ENCODE measurements at places on chromosomes 13 and 19.

GRCh38 chr19:5934774-5935472, 20.9 kb downstream of the CAPS start:
- peak; percentile 41 for DNase-seq

- DNase-seq = peak; percentile 84
These were observed at the start of gene RASA3 for GRCh38 chr13:114132419-114133121. Gene RASA3 (minus strand): TSS chr13:114132623. CDS start chr13:114132489, 134 bp downstream.

- no peak for DNase-seq
These were observed 40.1 kb downstream of the HSPH1 start for GRCh38 chr13:31121379-31122140.

- no peak for DNase-seq
These were observed 19.9 kb downstream of the ONECUT3 start for GRCh38 chr19:1773184-1773583.

DNA sequence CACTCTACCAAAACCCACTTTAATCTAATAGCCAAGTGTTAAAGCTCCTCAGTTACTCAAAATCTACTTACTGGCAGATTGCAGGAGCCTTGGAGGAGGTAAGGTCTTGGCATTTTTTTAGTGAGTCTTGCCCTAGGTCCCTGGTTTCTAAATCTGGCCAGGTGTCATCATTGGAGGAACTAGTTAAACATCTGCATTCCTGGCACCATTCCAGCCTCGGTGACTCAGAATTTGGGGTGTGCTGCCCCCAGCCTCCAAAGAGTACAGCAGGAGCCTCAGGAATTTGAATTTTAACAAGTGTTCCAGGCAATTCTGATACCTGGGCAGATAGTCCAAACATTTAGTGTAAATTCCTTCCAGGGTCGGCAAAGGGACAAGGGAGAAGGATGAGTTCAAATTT, 37.4 kb downstream of the KLF5 start:
- peak; percentile 9 for DNase-seq

- no peak for DNase-seq
These were observed 73.3 kb upstream of the FNDC3A start for GRCh38 chr13:48902368-48902767.

GRCh38 chr19:589693-590395, at the start of gene HCN2:
Gene HCN2 (plus strand): TSS chr19:589881. CDS start chr19:589946, 65 bp downstream.
- DNase-seq = no peak

DNA sequence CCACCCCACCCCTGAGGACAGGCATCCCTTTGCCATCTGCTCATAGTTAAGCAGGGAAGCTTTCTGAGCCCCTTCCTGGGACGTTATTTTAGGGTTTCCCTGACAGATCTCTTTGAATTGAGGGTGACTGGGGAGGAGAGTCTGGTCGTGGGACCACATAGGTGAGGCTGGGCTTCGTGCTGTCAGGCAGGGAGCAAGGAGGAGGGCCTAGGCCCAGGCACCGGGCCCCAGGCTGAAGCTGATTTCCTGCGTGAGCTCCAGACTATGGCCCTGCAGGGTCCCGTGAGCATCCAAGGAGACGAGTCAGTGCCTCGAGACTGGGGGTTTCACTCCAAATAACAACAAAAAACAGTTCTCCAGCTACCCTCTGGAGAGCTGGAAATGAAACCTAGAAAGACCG, 60.4 kb downstream of the MYO9B start:
- peak; percentile 15 for DNase-seq

DNA sequence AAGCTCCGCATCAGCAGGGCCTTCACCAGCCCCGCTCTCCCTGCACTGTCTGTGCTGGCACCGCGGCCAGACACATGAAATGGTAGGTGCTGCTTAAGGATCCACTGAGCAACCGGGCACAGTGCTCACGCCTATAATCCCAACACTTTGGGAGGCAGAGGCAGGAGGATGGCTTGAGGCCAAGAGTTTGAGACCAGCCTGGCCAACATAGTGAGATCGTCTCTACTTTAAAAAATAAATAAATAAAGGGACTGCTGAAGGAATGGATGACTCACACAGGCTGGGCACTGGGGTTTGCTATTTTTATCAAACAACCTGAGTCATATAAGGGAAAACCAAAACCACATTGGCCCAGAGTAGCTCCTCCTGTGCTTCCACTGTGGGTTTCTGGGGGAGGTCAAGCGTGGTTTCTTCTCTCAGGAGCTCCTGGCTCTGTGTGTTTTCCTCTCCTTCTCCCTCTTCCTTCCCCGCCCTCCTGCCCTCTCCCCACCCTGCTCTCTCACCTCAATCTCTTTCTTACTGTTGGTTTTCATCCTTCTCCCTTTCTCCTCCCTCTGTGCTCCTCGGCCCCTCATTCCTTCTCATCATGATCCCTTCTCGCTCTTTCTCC, 21.3 kb downstream of the VRK3 start:
- DNase-seq = peak; percentile 97

DNA sequence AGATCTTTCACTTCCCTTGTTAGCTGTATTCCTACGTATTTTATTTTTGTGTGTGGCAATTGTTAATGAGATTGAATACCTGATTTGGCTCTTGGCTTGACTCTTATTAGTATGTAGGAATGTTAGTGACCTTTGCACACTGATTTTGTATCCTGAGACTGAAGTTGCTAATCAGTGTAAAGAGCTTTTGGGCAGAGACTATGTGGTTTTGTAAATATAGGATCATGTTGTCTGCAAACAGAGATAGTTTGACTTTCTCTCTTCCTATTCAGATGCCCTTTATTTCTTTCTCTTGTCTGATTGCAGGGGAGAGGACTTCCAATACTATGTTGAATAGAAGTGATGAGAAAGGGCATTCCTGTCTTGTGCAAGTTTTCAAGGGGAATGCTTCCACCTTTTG, 160.3 kb upstream of the PCDH20 start:
- DNase-seq = no peak

DNA sequence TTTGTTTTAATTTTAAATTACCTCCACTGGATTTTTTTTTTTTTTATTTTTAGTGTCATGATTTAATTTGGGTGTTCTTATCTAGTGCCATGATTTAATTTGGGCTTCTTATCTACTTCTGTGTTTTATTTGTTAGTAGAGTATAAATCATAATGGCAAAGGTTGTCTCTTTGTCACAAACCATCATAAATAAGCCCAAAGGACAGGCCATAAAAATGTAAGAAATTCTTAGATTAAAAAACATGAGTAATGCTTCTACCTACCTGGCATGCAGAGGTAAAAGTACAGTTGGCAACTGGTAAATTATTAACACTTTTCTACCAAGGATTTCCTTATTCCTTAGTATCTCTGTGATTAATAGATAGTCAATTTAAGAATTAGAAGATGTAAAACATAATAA, 55.2 kb downstream of the ERCC5 start:
- DNase-seq = no peak

DNA sequence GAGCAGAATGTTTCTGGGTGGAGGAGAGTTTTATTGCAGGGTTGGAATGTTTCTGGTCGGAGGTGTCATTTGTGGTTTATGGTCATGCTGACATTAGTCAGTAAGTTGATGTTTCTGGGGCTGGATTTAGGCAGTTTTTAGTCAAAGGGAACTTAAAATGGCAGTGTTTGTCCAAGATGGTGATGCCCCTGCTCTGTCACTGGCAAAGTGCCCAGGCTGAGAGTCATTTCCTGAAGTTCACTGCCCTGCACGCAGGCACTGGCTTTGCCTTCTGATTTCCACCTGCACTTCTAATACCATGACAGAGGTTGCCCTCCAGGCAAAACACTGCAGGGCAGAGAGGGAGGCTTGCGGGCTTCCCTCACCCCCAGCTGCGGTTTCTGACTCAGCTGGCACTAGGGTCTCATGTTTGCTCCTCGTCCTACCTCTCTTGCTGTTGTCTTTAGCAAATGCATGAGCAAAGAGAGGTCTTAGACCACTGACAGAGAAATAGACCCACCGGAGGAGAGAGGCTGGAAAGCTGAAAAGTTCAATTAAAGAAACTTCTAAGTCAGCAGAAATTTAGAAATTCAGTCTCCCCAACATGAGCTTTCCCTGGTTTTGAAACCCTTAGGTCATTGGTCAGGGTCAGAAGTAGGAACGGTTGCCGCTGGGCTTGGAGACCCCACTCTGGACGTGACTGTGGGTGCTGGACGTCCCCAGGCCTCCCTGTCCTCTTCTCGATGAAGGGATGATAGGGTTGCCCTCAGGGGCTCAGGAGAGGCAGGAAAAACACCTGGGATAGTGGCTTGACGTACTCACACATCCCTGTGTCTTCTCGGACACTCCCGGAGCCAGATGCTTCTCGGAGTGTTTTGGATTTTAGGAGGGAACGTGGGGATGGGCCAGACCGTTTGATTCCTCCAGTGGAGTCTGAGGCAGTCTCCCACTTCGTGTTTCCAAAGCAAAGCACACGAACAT, 26.3 kb downstream of the TMEM255B start:
- DNase-seq = peak; percentile 73

GRCh38 chr19:7292950-7293761, 1.1 kb downstream of the INSR start:
- DNase-seq = peak; percentile 2

- DNase-seq = no peak
These were observed 239.2 kb downstream of the LACC1 start for GRCh38 chr13:44118881-44119280.

DNA sequence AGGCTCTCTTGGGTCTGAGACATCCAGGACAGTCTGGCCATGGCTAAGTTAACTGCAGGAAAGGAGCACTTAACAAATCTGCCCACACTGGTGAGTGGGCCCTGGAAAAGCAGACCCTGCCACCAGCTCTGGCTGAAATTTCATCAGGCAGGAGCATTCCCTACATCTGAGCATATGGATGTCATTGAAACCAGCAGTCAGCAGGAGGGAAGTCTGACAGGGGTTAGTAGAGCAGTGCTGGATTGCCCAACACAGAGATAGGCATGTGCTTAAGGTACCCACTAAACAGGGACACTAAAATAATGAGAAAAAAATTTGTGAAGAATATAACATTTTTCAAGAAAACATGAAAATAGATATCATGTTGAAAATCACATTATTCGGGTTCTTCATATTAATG, 13.6 kb upstream of the ACOD1 start:
- DNase-seq = no peak

DNA sequence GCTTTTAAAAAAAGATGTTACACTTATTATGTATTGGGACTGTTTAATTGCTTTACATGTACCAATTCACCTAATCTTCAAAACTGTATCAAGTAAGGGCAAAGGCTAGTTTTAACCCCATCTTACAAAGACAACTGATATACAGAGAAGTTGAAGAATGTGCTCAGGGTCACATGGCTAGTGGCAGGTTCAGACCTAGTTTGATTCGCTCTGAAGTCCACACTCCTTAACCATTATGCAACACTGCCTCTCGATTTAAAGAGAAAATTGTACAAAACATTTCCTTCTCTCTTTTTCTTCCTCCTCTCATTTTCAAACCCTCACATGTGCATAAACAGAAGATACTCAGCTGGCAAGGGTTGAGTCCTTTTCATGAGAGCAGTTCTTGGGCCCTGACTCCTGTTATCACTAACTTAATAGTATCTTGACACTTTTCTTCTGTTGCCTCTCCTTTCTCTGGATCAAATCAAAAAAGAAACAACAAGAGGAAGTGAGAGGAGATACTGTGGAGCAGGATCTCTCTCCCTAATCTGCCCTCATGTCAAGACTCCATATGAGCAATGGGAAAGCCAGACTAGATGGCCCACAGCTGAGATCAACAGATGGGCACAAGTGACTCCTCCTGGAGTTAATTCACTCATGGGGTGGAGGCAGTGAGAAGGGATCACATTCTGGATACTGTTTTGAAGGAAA, 19.0 kb upstream of the N4BP2L1 start:
- DNase-seq = no peak

DNA sequence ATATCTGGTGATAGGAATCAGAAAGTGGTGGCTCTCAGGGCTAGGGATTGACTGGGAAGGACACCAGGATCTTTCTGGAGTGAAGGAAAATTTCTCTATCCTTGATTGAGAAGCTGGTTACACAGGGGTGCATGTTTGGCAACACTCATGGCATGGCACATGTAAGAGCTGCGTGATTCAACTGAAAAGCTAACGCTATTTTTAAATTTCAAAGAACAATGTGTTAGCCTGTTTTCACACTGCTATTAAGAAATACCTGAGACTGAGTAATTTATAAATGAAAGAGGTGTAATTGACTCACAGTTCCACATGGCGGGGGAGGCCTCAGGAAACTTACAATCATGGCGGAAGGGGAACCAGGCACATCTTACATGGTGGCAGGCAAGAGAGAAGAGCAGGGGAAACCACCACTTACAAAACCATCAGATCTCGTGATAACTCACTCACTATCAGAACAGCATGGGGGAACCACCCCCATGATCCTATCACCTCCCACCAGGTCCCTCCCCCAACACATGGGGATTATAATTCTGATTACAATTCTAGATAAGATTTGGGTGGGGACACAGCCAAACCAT, 7.4 kb downstream of the SIGLEC8 start:
- DNase-seq = no peak

DNA sequence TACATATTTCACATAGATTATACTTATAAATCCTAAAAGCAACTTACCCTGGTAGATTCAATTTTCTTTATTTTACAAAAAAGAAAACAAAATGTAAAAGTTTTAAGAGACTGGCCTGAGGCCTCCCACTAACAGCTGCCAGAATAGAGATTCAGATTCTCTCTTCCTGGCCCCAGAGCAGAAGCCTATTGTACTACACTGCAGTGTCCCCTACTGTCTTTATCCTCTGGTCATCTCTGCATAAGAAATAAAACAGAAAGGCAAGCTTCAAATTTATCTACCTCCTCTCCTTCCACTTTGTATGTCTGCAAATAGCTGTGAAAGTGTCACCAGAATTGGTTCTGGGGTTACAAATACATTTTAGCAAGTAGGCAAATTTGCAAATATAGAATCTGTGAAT, 1004.1 kb upstream of the PCDH9 start:
- DNase-seq = no peak

DNA sequence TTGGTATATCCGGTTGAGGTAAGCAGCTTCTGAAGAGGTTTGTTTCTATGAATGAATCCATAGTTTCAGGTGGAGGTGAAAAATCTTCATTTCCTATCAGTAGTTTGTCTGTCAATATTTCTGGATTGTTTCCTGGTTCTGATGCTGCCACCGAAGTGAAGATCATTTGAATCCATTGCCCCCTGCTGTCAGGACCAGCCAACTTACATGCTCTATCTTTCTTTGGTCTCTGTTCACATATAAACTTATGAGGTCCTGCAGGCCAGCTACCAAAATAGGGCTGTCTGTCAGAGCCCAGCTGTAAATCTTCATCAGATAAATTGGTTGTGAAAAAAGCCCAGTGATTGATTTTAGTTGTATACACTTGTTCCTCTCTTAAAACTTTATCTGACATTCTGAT, 15.2 kb upstream of the N4BP2L1 start:
- DNase-seq = no peak

- peak; percentile 92 for DNase-seq
These were observed 16.0 kb upstream of the COLGALT1 start for GRCh38 chr19:17539238-17540117.

GRCh38 chr13:67806796-67807195, 576.7 kb upstream of the PCDH9 start:
- DNase-seq = no peak

DNA sequence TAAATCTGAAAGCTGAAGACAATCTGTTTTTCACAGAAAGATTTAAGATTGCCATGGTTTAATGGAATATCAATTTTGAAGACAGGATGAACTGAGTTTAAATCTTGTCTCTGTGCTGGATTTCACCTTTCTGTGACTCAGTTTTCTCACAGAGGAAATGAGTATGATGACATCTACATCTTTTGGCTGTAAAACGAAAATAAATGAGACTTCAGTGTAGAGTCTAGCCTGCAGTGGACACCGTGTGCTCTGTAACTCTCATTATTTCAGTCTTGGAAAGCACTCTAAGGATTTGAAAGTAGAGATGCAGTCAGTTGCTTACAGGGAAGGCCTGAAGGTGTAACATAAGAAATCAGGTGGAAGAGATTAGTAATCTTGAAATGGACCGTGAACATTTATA, 150.4 kb downstream of the NALCN start:
- no peak for DNase-seq
